Fibroblast of the conjunctiva (primary cell): ENCODE measurements at places on chromosomes 1 and 21.

- no peak for DNase-seq
Measured at GRCh38 chr21:42234041-42234440, 15.1 kb downstream of the ABCG1 start.

DNA sequence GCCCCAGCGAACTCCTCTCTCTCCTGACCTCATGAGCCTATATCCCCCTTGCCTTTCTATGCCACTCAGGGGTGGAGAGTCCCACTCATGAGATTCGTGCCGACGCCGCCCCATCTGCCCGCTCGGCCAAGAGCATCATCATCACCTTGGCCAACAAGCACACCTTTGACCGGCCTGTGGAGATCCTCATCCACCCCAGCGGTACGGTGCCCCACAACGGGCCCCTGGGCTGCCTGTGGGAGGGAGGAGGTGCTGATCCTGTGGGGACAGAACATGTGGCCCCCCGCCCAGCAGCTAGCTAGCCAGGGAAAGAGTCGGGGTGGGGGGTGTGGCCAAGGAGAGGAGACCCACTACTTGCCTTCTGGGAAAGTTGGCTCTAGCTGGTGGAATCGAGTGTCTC is 27.8 kb downstream of the VWA5B1 start:
- DNase-seq, result no peak

- DNase-seq, result peak; percentile 45
Measured at GRCh38 chr1:216600730-216601609, 122.3 kb downstream of the ESRRG start.

DNA sequence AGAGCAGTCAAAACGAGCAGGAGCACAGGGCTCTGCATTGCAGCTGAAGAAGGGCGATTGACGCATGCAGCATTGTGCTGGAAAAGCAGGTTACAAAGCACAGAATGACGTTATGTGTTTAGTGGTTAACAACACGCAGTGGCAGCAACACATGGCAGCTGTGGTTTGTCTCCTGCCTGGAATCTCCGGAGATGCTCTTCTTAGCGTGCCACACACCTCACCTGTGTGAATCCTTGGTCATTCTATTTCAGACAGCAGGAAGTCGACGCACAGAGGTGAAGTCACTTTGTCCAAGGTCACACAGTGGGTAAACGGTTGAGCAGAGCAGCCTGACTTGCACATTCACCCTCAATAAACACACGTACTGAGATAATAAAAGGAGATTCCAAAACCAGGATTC is 14.7 kb downstream of the OBSCN start:
- DNase-seq, result no peak
